Stimulated activated CD8-positive, alpha-beta memory T cell treated with anti-CD3 and anti-CD28 coated beads, Interleukin-7, amount 100 ng/mL, for 48 hours (primary cell): ENCODE measurements at places on chromosomes 16 and 17.

DNA sequence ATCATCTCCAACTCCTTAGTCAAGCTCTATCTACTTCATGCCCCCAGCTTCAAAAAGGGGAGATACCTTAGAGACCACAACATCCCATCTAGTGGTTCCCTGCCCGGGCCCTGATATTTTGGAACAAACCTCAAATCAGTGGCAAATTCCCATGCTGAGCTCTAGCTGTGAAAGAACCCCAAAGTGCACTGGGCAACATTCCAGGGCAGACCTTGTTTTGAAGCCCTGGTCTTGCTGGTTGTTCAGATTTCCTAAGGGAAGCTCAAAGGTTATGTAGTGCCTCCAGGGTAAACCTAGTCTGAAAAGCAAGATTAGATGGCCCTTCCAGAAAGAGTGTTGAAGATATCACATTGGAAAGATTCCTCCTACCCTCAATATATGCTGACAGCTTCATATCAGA lies 16.3 kb downstream of the FAM117A start:
- no peak for DNase-seq

GRCh38 chr17:32944248-32945020 lies 16.5 kb downstream of the TMEM98 start:
- DNase-seq = no peak

- DNase-seq = no peak
Measured at GRCh38 chr16:19238406-19238805, 47.1 kb upstream of the CLEC19A start.

DNA sequence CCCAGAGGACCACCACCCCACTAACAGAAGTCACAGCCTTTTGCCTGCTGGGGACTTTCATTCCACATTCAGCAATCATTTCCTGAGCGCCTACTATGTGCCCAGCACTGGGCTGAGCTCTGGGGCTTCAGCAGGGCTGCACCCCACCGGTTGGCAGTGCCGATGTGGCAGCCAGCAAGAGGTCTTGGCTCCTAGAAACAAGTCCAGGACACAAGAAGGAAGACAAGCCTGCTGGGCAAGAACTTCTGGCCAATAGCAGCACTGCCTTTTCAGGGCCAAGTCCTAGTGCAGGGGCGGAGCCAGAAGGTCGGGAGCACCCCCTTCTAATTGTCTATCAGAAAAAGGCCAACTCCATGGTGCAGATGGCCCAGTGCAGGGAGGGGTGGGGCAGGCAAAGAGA lies 13.0 kb upstream of the HOXB9 start:
- no peak for DNase-seq

DNA sequence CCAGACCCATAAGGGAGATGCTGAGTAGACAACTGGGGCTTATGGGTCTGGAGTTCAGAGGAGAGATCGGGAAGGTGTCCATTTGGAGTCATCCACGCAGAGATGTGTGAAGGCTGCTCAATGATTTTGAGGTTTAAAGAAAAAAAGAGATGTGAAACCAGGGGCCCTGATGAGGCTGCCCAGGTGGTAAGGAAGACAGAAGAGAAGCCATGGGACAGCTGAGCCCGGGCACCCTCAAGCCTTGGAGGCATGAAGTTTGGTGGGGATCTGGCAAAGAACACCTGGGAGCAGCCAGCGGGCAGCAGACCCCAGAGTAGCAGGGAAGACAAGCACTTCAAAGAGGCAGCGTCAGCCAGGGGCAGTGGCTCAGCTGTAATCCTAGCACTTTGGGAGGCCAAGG lies 20.8 kb upstream of the MYO15B start:
- no peak for DNase-seq

DNA sequence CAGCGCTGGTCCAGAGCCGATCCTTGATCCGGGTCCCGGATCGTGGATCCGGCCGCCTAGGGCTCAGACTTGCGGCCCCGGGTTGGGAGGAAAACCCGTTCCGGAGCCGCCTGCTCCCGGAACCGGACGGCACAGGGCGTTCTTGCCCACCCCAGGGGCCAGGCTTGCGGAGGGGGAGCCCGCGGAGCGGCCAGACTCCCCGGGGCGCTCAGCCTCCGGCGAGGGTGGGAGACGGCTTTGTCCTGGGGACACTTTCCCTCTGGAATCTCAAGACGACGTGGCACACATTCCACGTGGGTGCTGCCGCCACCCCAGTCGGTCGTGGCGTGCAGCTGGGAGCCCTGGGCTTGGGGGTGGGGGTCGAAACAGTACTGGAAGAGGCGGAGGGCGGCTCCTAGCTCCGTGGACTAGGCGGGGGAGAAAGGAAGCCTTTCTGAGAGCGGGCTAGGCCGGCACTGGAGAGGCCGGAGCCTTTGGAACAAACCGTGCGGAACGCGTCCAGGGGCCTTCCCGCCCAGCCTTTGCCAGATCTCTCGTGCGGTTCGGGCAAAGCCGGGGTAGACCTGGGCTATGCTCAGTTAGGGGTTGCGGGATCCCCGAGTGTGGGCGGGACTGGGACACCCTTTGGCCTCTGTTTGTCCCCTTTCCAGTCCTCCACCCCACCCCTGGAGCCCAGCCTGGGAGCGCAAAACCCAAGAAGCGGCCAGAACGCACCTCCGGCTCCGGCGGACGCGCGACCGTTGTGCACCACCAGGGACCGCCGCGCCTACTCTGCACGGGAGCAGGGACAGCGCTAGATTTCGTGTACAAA lies 26.5 kb downstream of the SREBF1 start:
- no peak for DNase-seq

GRCh38 chr17:17576772-17577234 lies 14.7 kb downstream of the PEMT start:
- no peak for DNase-seq

GRCh38 chr16:22428654-22429053 lies 54.2 kb upstream of the CDR2 start:
- DNase-seq = no peak

- no peak for DNase-seq
Measured at GRCh38 chr17:28575126-28575795, 1.4 kb downstream of the ALDOC start.

- no peak for DNase-seq
Measured at GRCh38 chr17:45241328-45242028, 19.8 kb downstream of the FMNL1 start.

DNA sequence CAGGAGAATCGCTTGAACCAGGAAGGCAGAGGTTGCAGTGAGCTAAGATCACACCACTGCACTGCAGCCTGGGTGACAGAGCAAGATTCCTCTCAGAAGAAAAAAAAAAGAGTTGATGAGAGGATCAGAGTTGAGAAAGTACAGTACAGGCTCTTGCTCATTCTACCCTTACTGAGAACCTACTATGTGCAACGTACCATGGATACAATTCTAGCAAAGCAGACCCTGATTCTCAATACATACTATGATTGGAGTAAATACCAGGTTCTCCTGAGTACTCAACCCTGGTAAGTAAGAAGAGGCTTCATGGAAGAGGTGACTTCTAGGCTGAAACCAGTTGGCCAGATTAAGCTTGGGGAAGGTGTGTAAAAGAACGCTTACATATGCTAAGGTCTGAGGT lies 1.2 kb downstream of the RFFL start:
- DNase-seq = no peak

GRCh38 chr16:2284797-2285576 lies 17.1 kb upstream of the RNPS1 start:
- no peak for DNase-seq

- DNase-seq = peak; percentile 26
Measured at GRCh38 chr17:81295676-81296381, 722 bp upstream of the SLC38A10 start.

- no peak for DNase-seq
Measured at GRCh38 chr16:79165079-79165478, 435.5 kb downstream of the MAF start.

- DNase-seq = no peak
Measured at GRCh38 chr17:21295036-21295952, 10.8 kb downstream of the MAP2K3 start.
